Activated T-helper 1 cell treated with anti-CD3 and anti-CD28 coated beads, Interleukin-12 subunit alpha, Interleukin-12 subunit beta, Interleukin-2, Interleukin-4 antibody, amounts not matched to agents 30 ng/mL and 10 ng/mL and 1 ng/mL, durations not matched to agents 14 hours and 24 hours and 36 hours (primary cell): ENCODE measurements at places on chromosomes 1 and 21. TPM values are rescaled to one million over a fixed set of nuclear protein-coding genes. Genes with fewer than 3 reads are reported as not detected.

- no peak overlapping the region for H3K4me3 ChIP-seq
- H3K4me1 ChIP-seq: peaks cover 13% of the 10 kb centered on the region
- no peaks in the 10 kb centered on the region for H3K36me3 ChIP-seq
- no peak overlapping the region for H3K27ac ChIP-seq
- no peak for DNase-seq
These were observed 2.2 kb downstream of the PGBD5 start for GRCh38 chr1:230423951-230424350.

- DNase-seq: peak; percentile 58
- H3K4me1 ChIP-seq: peaks cover 54% of the 10 kb centered on the region
- H3K27me3 ChIP-seq: peaks cover 4% of the 10 kb centered on the region
- H3K4me3 ChIP-seq: peak overlapping the region; percentile 91
- peak overlapping the region; percentile 88 for H3K27ac ChIP-seq
These were observed 559 bp downstream of the BACH1 start for GRCh38 chr21:29299046-29299915.

DNA sequence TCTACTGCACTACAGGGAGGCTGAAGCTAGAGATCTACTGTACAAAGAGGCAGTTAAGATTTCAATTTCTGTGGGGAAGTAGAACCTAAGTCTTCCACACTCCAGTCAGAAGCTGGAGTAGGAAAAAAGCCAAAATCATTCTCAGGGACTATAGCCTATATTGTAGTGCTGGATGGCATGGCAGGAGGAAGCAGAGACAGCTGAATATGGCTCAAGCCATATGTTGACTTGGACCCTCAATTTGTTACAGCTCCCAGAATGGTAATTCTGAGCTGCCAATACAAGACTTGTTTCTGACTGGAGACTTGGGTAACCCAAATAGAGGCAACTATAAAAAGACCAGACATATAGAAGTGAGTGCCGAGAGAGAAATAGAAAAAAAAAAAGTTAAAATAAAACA is 200.6 kb downstream of the PTBP2 start:
- no peaks in the 10 kb centered on the region for H3K36me3 ChIP-seq
- H3K4me1 ChIP-seq: no peaks in the 10 kb centered on the region
- no peaks in the 10 kb centered on the region for H3K27me3 ChIP-seq
- no peak overlapping the region for H3K4me3 ChIP-seq
- no peak for DNase-seq
- H3K27ac ChIP-seq: no peak overlapping the region

- no peaks in the 10 kb centered on the region for H3K27me3 ChIP-seq
- H3K36me3 ChIP-seq: peaks cover 8% of the 10 kb centered on the region
- H3K27ac ChIP-seq: peak overlapping the region; percentile 29
- peaks cover 30% of the 10 kb centered on the region for H3K4me1 ChIP-seq
- DNase-seq: no peak
These were observed 3.3 kb downstream of the C21orf58 start for GRCh38 chr21:46320331-46320801.

NLRP3 gene
- total RNA-seq: 0.12 TPM in 1 of 2 replicates, not detected in the other

ETV3L gene
- total RNA-seq: not detected in 2 replicates
